Tracheal epithelial cell (primary cell): ENCODE measurements at places on chromosomes 16 and 17. TPM values are rescaled to one million over a fixed set of nuclear protein-coding genes. Genes with fewer than 3 reads are reported as not detected.

Gene OTOP2
- total RNA-seq, result not detected in 2 replicates

Gene RABEP1
- 28.4 and 37.5 TPM in 2 replicates for total RNA-seq

Gene PRSS8
- 31.5 and 33.0 TPM in 2 replicates for total RNA-seq

Gene CD300H
- not detected in 2 replicates for total RNA-seq

Gene SKAP1
- 2.2 TPM in 1 of 2 replicates, not detected in the other for total RNA-seq

Gene SEPTIN1
- total RNA-seq, result not detected in 2 replicates

Gene ST6GALNAC1
- total RNA-seq, result 0.96 and 4.5 TPM in 2 replicates

Gene PRCD
- total RNA-seq, result 0.21 and 3.1 TPM in 2 replicates

Gene SPATA22
- 0.24 TPM in 1 of 2 replicates, not detected in the other for total RNA-seq

Gene MT1G
- total RNA-seq, result 4.1 TPM in 1 of 2 replicates, not detected in the other

Gene FBXW10B
- total RNA-seq, result 1.4 TPM in 1 of 2 replicates, not detected in the other

Gene KRTAP2-2
- total RNA-seq, result not detected in 2 replicates

Gene SNTB2
- 11.5 and 13.3 TPM in 2 replicates for total RNA-seq

Gene SHCBP1
- total RNA-seq, result 0.43 and 1.2 TPM in 2 replicates

Gene SRCIN1
- total RNA-seq, result 0.24 and 1.7 TPM in 2 replicates

Gene CTRB2
- total RNA-seq, result not detected in 2 replicates

Gene FGF11
- 23.7 and 32.8 TPM in 2 replicates for total RNA-seq

Gene SOST
- under 0.01 TPM in 1 of 2 replicates, not detected in the other for total RNA-seq

Gene FOXL1
- total RNA-seq, result 0.72 and 2.8 TPM in 2 replicates

Gene DHRS11
- 1.7 and 7.2 TPM in 2 replicates for total RNA-seq

Gene BEAN1
- total RNA-seq, result 0.96 TPM in 1 of 2 replicates, not detected in the other

Gene TMEM114
- 1.2 TPM in 1 of 2 replicates, not detected in the other for total RNA-seq

Gene CCL7
- total RNA-seq, result not detected in 2 replicates

Gene TBC1D3C
- total RNA-seq, result not detected in 2 replicates

Gene DBNDD1
- 4.7 and 7.5 TPM in 2 replicates for total RNA-seq

Gene TBC1D3K
- not detected in 2 replicates for total RNA-seq

Gene GP2
- total RNA-seq, result not detected in 2 replicates

Gene C1QTNF8
- not detected in 2 replicates for total RNA-seq

Gene SLC22A31
- total RNA-seq, result not detected in 2 replicates

Gene KRTAP4-4
- not detected in 2 replicates for total RNA-seq

Gene CRYM
- total RNA-seq, result 0.64 and 1.2 TPM in 2 replicates

Gene KRT12
- not detected in 2 replicates for total RNA-seq

Gene SCNN1B
- 0.48 and 1.5 TPM in 2 replicates for total RNA-seq

Gene NKD1
- total RNA-seq, result under 0.01 and 0.43 TPM in 2 replicates

Gene CHST5
- not detected in 2 replicates for total RNA-seq

Gene CNGB1
- total RNA-seq, result 1.3 and 1.4 TPM in 2 replicates

Gene GALR2
- total RNA-seq, result 0.21 TPM in 1 of 2 replicates, not detected in the other

Gene SALL1
- total RNA-seq, result 0.48 TPM in 1 of 2 replicates, not detected in the other

Gene GPR139
- not detected in 2 replicates for total RNA-seq

Gene NF1
- total RNA-seq, result 36.1 and 50.7 TPM in 2 replicates

Gene CACNG1
- total RNA-seq, result not detected in 2 replicates
